ENCODE measurements at places on chromosomes 6 and 20.

GRCh38 chr20:47493963-47494293, 7.8 kb upstream of the NCOA3 start:
- DNase-seq = no peak

- DNase-seq = no peak
These were observed 222.1 kb upstream of the RREB1 start for GRCh38 chr6:6885521-6886170.

DNA sequence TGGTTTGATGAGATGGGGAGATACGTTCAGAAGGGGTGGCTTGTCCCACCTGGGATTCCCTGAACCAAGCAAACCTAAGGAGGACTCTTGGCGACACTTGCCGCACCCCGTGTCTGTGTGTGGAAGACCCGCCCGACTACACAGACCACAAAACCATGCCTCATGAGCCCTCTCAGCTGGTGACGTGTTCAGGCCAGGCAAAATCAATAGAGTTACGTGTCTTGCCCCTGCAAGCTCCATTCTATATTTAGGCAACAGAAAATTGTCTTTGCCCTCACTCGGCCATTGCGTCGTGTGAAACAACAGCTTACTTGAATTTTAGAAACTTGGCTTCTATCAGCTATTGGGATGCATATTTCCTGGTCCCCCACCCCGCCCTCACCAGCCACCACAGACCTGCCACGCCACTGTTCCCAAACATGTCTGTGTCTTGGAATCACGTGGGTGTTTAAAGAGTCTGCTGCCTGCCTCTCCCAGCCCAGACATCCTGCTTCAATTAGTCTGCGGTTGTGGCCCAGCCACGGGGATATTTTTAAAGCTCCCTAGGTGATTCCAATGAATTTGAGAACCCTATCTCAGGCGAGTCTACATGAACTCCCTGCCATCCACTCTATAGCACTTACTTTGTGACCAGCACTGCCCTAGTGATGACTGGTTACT, 279.2 kb upstream of the EXOC2 start:
- no peak for DNase-seq

GRCh38 chr6:2615251-2615650, 135.5 kb downstream of the MYLK4 start:
- no peak for DNase-seq

DNA sequence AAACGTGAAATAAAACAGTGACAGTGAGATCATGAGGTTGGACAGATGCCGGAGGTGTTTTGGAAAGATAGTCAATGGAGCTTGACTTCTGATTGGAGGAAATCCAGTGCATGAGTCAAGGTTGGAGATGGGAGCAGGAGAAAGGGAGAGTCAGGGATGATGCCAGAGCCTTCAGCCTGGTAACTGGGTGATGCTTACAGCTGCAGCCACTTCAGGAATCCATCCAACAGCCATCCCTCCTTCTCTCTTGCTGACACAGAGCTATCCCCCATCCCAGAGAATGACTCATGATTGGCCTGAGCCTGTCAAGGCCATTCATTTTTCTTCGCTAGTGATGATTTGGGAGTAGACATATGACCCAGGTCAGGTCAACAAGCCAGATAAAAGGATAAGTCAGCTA, 112.8 kb downstream of the SAMD5 start:
- DNase-seq = no peak

- DNase-seq = no peak
These were observed 12.1 kb upstream of the MRPS18A start for GRCh38 chr6:43699564-43700186.

- no peak for DNase-seq
These were observed 5.9 kb downstream of the TMEM63B start for GRCh38 chr6:44133003-44133931.

DNA sequence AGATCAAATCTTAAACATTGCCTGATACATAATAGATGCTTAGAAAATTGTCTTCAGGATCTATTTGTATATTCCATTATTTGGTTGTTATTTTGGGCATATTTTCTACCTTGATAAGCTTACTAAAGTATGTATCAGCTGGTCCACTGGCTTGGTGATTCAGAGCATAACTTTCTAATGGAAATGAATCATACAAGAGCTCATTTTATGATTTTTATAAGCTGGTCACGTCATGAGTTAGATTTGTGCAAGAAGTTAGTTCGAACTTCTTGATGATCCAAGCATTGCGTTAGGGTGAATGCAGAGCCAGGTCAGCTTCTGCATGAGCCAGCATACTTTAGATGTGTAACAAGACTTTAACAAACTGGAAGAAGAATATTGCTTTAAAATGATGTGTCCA, 144.5 kb upstream of the FLRT3 start:
- no peak for DNase-seq

GRCh38 chr6:162242915-162243314, 484.7 kb downstream of the PRKN start:
- DNase-seq = no peak

DNA sequence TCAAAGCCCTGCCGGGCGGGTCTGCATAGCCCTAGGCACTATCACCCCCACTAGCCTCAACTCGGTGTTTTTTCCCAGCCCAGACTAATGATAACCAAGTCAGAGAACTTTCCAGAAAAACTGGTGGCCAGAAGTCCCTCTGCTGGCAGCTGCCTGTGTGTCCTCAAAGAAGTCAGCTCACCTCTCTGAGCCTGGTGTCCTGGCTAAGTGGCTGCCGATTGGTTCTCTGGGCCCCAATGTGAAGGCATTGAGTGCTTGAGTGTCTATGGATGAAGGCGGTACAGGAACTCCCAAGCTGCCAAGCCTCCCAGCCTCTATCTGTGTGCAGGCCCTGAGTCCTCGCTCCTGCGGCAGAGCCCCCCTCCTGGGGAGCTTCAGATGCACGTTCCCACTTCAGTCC, 355.6 kb downstream of the TAF4 start:
- DNase-seq = no peak

DNA sequence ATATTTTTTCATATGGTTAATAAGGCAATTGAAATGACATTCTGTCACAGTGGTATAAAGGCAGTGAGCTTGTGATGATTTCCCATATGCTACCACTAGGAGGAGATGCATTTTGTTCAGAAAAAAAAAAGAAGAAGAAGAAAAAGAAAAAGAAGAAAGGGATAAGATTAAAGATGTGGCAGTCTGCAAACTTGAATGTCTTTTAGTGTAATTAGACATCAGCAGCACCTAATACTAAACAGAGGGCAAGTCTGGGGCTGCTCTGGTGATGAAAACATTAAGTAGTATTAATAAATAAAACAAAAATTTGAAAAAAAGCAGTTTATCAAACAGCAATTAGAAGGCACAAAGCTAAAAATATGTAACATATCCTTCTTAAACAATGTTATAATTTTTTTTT, 95.4 kb upstream of the DEFB112 start:
- DNase-seq = no peak

DNA sequence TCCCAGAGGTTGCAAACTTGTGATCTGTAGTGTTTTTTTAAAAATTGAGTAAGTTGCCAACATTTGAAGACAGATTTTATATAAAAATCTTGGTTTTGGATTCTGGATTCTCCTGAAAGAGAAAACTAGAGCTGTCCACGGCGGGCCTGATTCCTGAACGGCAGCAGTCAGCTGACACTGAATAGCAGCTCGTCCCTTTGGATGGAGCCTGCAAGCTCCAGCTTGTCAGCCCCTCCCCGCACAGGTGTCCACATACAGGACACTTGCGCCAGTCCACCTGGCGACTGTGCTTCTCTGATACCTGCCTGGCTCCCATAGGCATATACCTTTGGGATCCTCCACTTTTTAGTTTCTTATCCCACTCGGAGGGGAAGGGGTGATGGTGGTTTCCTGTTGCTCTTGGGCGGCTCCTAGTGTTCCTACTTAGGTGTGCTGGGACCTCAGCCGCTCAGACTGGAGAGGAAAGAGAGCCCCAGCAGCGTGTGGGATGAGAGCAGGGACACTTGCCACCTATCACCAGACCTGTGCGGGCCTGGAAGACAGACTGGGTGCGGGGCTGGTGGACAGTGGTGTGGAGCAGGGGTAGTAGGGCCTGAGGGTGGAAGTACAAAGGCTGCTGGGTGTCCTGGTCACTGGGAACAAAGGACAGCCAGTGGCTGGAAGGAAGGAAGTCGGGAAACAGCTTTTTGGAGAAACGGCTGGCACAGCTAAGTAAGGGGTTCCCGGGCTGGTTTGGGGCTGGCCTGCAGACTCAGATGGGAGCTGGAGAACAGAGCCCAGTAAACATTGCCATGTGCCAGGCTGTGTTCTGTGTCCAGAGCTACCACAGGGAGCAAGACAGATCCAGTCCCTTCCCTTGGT, 18.3 kb downstream of the GHRH start:
- DNase-seq = no peak

- no peak for DNase-seq
These were observed 101.6 kb upstream of the CD93 start for GRCh38 chr20:23187751-23188150.

DNA sequence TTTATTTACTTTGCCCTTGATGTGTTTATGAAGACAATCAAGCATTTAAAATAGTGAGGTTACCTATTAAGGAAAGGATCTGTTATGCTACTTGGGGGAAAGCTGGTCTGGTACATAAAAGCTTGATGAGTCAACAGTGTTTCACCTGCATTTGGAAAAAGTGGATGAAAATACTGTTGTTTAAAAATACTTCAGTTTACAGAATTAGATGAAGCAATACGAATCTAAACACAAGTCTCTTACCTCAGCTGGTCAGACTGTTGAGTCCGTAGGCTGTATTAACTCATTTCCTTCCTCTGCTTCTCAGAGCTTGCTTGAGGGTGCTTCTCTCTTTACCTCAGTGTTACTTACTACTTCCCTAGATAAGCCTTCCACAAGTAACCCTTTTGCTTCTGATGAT, 36.1 kb downstream of the NKX2-4 start:
- no peak for DNase-seq

DNA sequence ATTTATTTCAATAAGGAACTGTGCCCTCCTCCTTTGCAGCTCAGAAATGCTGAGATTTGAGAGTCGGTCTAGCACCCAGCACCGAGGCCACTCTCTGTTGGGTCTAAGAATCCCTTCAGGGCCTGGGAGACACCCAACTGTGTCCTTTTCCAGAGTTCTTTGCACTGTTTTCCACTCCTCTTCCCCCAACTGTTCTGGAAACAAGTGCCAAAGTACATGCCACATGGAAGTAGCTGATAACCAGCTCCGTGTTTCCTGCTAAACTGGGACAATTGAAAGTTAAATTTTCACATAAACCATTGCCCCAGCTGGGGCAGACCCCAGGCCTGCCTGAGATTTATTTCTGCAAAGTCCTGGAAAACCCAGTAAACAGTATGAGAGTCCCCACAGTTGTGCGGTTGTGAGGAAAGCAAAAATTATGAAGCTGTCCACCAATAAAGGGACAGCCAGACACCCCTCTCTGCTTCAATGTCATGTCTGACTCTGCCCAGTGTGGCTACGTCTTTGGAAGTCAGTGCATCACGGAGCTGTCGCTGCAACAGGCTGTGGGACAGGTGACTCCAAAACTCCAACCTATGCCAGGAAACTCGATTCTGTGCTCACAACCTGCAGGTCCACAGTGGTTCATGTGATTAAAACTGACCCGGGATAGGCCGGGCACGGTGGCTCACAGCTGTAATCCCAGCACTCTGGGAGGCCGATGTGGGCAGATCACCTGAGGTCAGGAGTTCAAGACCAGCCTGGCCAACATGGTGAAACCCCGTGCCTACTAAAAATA, 178.0 kb upstream of the AFDN start:
- DNase-seq = no peak

- DNase-seq = no peak
These were observed 6.4 kb upstream of the DSE start for GRCh38 chr6:116364321-116364720.

DNA sequence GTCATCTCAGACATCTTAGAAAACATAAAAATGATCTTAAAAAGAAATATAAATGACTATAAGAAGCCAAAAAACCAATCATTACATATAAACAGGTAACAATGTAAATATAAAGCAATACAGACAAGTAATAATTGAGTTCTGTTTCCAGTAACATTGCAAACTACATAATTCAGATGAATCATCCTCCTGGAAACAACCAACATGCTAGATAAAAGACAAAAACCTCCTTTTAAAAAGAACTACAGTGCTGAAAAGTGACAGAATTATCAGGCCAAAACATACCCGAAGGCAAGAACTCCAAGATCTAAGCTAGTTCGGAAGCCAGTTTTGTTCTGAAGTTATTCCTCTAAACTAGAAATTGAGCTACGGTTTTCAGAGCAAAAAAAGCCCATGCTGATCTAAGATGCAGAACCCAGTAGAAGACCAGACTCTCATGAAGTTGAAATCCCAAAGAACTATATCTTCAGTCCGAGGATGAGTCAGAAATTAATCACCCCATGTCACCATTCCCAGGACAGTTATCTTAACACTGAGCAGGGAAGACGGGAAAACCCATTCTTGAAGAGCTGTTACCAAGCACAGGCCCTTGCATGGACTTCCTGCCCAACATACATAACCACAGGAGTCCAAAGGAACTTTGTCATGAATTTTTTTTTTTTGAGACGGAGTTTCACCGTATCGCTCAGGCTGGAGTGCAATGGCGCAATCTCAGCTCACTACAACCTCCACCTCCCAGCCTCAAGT, 9.8 kb downstream of the PGM3 start:
- DNase-seq = no peak

DNA sequence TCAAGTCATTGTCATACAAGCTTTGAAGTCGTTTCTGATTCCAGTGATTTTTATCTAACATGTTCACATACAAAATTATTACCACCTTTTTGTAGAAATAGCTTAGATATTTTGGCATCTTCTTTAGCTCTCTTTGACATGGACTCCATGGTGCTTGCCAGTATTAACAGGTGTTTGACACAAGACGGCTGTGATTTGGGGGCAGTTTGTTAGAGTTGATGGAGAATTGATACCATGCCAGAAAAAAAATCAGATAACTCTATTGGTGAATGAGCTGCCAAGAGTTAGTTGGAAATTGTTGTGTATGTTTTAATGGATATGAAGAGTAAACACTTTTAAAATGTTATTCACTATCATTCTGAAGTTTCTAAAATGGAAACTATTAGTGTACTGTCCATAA, 146.6 kb upstream of the LAMP5 start:
- DNase-seq = no peak

GRCh38 chr6:103534814-103535213, 1324.9 kb downstream of the HACE1 start:
- DNase-seq = no peak

DNA sequence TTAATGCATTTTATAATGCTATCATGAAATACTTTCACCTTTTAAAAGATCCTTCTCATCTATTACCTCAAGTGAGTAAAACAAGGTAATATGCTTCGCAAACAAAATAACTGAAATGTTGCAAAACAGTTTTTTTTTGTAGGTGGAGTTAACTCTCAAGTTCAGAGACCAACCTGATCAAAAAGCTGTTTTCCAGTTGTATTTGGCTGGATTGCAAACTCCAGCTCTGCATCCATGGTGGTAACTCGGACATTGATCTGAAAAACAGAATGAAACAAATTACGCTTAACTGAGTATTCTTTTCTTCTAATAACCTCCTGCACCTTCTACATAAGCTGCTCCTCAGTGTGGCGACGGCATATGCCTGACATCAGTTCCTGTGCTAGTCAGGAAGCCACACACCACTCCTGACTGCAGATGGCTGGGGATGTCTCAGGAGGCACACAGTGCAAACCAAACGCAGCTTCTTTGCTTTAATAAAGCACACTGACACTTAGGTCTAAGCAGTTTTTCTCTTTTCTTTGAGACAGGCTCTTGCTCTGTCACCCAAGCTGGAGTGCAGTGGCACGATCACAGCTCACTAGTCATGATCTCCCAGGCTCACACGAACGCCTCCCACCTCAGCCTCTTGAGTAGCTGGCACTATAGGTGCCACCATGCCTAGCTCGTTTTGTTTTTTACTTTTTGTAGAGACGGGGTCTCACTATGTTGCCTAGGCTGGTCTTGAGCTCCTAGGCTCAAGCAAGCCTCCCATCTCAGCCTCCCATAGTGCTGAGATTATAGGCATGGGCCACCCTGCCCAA, 29.9 kb downstream of the EZR start:
- no peak for DNase-seq

GRCh38 chr6:72740135-72740534, 118.3 kb downstream of the KCNQ5 start:
- no peak for DNase-seq

Data from esophagus squamous epithelium (tissue), 5 donors.